ENCODE measurements at places on chromosomes 5 and 9.

- DNase-seq = peak; percentile 64
These were observed 747 bp downstream of the LRSAM1 start for GRCh38 chr9:127451858-127452656.

- no peak for DNase-seq
These were observed 431.1 kb downstream of the DTWD2 start for GRCh38 chr5:118557251-118557661.

DNA sequence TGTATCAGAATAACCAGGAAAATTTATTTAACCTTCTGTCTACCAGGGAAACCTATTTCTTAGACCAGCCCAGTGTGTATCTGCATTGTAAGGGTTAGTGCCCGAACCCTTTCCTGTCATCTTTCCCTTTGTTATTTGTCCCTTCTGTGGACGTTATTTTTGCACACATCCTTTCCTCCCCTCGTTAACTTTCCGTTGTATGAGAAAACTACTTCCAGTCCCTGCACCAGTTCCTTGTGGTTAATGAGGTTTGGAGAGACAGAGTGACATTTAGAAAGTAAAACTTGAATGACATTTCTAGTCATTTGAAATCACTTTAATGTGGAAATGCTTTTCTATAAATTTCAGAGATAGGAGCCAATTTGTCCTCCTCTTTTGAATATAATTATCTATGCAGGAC, 4.3 kb upstream of the IFNB1 start:
- DNase-seq = no peak

GRCh38 chr5:177339107-177339638, 12.3 kb downstream of the LMAN2 start:
- DNase-seq = no peak

GRCh38 chr9:135230386-135230765, 142.9 kb downstream of the OLFM1 start:
- DNase-seq = no peak

- DNase-seq = no peak
These were observed 57.5 kb downstream of the COL23A1 start for GRCh38 chr5:178532666-178533065.

GRCh38 chr9:89697553-89697952, 92.7 kb downstream of the GADD45G start:
- DNase-seq = no peak
